ENCODE measurements at places on chromosomes 16 and 17. TPM values are rescaled to one million over a fixed set of nuclear protein-coding genes. Genes with fewer than 3 reads are reported as not detected.

DNA sequence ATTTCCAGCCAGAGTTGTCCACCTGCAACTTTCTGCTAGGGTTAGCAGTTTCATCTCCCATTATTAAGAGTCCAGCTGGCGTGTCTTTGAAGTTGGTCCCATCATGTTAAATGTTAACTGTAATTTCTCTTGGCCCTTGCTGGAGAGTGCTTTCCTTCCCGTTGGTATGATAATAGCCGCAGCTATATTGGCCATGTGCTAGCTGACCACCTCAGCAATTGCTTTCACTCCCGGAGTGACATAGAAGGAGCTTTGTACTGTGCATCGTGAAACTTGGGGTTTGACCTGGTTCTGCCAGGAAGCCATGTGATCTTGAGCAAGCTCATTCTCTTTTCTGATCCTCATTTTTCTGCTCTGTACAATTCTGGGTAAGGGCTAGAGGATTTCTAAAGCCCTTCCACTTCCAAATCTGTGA is 81.0 kb upstream of the TBX2 start:
- no peak for DNase-seq

DNA sequence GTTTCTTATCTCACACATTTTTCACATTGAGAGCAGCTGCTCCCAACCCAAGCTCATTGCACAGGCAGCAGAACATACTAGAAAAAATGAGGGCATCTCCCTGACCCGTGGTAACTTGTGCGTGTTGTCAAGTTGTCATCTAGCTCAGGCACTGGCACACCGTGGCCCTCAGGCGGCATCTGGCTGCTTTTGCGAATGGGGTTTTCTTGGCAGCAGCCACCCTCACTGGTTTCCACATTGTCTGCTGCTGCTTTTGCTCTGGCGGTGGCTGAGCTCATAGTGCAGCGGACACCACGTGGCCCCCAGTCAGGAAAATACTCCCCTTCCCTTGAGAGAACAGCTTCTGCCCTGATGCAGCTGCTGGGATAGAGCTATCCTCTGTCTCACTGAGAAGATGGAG is 9.4 kb upstream of the TEDC2 start:
- DNase-seq: no peak

DNA sequence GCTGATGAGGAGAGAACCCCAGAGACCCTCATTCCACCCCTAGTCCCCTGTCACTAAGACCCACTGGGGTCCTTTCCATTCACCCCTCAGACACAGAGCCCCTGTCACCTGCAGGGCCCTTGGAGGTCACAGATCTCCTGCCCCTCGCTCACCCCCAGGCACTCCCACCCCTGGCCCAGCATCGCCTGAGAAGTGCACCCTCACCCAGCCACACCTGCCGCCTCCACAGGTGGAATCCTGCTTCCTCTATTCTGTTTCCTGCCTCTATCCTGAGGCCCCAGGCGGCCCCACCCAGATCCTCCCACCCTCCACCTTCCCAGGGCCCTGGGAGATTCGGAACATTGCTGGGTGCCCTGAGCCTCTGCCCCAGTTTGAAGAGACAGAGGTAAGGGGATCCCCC is 13.8 kb upstream of the KRT17 start:
- no peak for DNase-seq

DNA sequence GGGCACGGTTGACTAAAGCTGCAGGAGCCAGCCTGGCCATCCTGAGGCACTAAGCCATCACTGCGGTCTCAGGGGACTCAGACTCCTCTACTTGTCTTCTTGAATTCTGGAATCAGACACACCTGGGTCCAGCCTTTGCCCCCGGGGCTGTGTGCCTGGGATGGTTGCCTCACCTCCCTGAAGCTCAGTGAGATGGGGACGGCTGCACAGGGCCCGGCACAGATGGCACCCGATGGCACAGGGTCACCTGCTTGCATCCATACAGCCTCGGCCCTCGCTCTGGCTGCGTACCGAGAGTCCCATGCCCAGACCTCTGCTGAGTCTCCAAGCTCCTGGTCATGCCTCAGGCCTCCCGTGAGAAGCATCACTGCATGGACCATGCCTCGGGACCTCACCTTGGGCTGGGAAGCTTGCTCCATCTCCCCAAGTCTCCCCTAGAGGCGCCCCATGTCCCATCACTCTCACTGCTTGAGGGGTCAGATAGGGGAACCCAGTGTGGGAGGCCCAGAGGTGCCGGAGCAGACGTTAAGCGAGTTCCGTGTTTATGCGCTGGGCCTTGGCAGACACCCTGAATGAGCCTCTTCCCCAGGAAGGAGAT is 316.3 kb downstream of the SEC14L1 start:
- no peak for DNase-seq

DNA sequence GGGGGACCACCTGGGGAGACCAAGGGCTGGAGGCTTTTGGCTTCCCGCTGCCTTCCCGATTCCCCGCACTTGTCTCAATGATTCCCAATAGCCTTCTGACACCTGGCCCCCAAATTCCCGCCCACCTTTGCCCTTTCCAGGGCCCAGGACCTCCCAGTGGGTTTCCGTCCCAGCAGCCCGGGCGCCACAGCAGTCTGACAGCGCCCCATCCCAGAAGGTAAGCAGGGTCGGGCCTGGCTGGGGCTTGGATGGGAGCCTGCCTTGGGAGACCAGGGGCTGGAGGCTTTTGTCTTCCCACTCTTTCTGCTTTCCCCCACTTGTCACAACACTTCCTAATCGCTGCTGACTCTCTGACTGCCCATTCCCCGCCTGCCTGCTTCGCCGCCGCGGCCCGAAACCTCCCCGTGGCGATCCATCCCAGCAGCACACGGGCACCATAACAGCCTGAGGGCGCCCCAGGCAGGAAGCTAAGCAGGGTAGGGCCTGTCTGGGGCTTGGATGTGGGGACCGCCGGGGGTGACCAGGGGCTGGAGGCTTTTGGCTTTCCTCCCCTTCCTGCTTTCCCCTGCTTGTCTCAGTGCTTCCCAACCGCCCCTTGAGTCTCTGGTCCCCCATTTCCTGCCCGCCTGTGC is 2289.3 kb downstream of the TP53TG3F start:
- DNase-seq: no peak

DNA sequence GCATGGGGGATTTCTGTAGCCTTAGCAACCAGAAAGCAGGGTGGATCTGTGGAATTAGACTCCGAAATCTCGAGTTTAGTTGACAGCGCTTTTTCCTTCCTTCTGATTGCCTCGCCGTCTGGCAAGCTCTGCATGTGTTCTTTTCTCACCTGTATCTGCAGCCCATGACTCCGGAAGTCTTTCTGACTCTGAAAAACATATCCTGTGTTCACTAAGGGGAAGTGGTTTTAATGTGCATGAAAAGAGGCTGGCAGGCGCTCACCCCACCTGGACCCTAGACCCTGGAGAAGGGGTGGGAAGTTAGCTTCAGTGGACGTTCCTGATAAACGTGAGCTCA is 158.5 kb downstream of the RPTOR start:
- DNase-seq: no peak

DNA sequence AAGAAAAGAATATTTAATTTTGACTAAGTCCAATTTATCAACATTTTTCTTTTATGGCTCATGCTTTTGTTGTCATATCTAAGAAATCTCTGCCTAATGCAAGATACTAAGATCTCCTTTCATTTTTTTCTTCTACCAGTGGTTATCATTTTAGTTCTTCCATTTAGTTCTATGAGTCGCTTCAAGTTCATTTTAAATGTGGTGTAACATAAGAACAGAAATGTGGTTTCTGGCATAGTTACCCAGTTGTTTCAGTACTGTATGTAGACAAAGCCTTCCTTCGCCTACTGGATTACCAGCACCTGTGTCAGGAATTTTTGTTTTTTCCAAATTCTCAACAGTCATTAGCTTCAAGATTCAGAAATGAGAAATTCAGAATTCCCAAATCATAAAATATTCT is 175.7 kb downstream of the PARN start:
- no peak for DNase-seq

DNA sequence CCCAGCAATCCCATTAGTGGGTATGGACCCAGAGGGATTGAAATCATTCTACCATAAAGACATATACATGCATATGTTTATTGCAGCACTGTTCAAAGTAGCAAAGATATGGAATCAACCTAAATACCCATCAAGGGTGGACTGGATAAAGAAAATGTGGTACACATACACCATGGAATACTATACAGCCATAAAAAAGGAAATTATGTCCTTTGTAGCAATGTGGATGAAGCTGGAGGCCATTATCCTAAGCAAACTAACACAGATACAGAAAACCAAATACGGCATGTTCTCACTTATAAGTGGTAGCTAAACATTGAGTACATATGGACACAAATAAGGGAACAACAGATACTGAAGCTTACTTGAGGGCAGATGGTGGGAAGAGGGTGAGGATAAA is 2.4 kb downstream of the KRTAP2-3 start:
- no peak for DNase-seq

- DNase-seq: no peak
Measured at GRCh38 chr16:55645986-55646385, 9.8 kb upstream of the SLC6A2 start.

DNA sequence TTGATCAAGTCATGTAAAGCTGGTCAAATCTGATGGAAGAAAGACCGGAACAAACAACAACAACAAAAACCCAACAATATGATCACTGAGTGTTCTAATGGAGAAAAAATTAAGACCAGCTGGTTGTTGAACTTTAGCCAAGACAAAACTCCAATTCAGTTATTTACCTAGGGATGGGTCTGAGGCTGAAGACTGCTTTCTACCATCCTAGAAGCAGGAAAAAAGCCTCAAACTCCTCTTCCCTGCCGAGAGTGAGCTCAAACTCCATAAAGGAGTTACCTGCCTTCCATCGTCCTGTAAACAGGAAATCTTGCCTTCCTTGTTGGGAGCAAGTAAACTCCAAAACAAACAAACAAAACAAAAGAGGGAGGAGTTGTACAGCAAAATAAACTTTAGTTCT is 23.1 kb upstream of the TMEM98 start:
- no peak for DNase-seq

DNA sequence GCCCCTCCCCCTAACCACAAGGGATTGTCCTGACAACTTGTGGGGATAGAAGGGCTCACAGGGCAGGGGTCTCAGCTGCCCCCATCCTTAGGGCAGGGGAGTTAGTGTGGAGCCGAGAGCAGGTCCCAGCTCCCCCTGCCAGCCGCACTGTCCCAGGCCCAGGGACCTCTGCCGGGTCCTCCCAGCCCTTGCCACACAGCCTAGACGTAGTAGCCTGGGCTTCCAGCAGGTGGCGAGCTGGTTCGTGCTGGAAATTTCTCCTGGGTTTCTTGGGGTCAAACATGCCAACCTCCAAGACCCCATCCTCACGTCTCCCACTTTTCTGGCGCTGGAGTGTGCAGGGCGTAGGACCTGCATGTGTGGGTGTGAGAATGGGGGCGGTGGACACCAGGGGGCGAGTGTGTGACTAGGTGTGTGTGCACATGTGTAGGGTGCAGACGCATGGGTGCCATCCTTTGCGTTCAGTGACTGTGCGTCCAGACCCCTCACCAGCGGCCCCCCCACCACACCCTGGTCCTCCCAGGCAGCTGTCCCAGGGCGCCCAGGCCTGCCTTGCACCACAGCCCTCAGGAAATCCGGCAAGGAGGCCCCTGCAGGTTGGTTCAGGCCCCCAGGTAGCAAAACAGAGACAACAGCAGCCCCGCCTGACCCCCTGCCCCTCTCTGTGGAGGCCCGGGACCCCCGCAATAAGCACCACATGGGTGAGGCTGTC is 29.5 kb downstream of the SBK1 start:
- no peak for DNase-seq

DNA sequence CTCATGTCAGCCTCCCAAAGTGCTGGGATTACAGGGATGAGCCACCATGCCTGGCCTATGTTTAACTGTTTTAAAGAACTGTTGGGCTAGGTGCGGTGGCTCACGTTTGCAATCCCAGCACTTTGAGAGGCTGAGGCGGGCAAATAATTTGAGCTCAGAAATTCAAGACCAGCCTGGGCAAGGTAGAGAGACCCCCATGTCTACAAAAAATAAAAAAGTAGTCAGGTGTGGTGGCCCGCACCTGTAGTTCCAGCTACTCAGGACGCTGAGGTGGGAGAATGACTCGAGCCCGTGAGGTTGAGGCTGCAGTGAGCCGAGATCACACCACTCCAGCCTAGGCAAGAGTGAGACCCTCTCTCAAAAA is 1.9 kb upstream of the ITGAL start:
- DNase-seq: no peak

- DNase-seq: no peak
Measured at GRCh38 chr17:57288040-57288772, 31.9 kb downstream of the MSI2 start.

GRCh38 chr17:17748179-17748578 is 66.9 kb downstream of the RAI1 start:
- DNase-seq: no peak

GRCh38 chr17:31550389-31551056 is 159.0 kb downstream of the RAB11FIP4 start:
- DNase-seq: no peak

- DNase-seq: peak; percentile 85
Measured at GRCh38 chr17:29929533-29930408, at the start of gene SSH2. TSS of gene SSH2 (minus strand) at chr17:29930228. CDS start at chr17:29930000, 228 bp downstream.

GRCh38 chr17:35953720-35954119 is 10.2 kb upstream of the LYZL6 start:
- DNase-seq: no peak

DNA sequence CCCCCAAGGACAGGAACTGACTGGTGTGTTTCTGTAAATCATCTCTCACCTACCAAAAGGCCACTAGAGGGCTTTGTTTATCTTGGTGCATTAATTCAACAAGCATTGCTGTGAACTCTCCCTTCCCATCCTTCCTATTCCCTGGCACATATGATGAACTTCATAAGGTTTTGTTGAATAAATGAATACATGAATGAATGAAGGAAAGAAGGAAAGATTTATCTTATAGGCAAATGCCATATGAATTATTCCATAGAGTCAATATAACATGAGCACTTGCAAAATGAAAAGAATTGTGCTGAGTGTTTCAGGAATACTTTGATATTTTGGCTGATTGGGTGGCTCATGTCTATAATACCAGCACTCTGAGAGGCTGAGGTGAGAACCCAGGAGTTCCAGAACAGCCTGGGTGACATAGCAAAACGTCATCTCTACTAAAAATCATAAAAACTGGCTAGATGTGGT is 4.3 kb downstream of the SPDYE4 start:
- no peak for DNase-seq

DNA sequence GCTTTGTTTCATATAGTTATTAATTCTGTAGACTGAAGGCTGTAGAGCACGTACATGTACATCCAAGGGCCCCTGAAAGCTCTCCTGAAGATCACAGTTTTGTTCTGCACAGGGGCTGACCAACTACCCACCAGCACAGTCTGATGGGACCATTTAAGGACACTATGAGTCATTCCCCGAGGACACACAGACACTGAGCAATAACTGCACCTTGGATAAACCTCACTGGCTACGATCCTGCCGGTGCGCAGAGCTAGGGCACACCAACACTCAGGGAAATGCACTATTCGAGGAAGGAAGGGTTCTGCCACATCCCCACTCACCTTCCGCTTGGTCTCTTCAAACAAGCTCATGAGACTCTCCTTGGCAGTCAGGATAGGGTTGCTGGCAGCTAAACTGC is 20.3 kb downstream of the SMG6 start:
- DNase-seq: no peak

Gene KRT32
- total RNA-seq: not detected

Gene STAC2
- total RNA-seq: 0.04 TPM

Gene BRIP1
- total RNA-seq: 11.3 TPM

Gene NLRP1
- 11.6 TPM for total RNA-seq

Gene BIRC5
- 157 TPM for total RNA-seq

Gene CMTR2
- 27.0 TPM for total RNA-seq

Gene E2F4
- 80.7 TPM for total RNA-seq
